ENCODE measurements at places on chromosomes 3 and 15.

DNA sequence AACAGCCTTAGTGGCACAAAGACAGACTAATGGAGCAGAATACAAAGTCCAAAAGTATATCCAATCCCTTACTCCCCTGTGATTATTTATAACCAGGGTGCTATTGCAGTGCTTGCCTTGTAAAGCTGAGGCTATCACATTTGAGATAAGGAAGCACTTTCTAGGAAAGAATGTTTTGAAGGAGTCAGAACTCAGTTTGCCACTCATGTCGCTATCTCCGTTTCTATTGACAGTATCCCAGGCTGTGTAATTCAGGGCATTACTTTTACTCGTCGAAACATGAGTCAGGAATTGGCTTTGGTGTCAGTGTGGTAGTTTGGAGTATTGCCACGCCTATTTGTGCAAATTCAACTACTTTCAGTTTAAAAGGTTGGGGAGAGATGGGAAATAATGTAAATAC lies 78.4 kb downstream of the FBXL2 start:
- DNase-seq = no peak

DNA sequence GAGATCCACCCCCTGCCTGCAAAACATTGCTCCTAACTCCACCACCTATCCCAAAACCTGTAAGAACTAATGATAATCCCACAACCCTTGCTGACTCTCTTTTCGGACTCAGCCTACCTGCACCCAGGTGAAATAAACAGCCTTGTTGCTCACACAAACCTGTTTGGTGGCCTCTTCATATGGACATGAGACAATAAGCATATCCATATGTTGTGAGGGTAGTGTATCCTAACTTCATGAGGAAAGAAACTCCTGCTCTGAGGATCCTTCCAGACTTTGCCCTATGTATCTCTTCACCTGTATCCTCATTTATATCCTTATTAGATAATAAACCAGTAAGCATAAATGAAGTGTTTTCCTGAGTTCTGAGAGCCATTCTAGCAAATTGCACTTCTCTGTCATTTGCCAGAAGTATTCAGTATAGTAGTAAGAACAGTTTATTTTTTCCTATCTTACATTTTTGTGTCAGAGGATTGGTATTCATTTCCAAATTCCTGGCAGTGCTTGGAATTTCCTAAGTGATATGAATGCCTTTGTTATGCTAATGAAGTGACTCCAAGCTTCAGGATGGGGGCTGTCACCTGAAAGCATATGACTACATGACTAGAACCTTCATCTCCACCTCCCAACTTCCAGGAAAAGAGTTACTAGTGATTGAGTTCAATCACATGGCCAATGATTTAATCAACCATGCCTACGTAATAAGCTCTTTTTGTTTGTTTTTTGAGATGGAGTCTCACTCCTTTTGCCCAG lies 30.2 kb downstream of the TTBK2 start:
- DNase-seq = no peak

- DNase-seq = peak; percentile 59
These were observed 300.3 kb upstream of the CBLB start for GRCh38 chr3:106168962-106169750.

GRCh38 chr3:119492128-119492527 lies 6.2 kb upstream of the TIMMDC1 start:
- no peak for DNase-seq

DNA sequence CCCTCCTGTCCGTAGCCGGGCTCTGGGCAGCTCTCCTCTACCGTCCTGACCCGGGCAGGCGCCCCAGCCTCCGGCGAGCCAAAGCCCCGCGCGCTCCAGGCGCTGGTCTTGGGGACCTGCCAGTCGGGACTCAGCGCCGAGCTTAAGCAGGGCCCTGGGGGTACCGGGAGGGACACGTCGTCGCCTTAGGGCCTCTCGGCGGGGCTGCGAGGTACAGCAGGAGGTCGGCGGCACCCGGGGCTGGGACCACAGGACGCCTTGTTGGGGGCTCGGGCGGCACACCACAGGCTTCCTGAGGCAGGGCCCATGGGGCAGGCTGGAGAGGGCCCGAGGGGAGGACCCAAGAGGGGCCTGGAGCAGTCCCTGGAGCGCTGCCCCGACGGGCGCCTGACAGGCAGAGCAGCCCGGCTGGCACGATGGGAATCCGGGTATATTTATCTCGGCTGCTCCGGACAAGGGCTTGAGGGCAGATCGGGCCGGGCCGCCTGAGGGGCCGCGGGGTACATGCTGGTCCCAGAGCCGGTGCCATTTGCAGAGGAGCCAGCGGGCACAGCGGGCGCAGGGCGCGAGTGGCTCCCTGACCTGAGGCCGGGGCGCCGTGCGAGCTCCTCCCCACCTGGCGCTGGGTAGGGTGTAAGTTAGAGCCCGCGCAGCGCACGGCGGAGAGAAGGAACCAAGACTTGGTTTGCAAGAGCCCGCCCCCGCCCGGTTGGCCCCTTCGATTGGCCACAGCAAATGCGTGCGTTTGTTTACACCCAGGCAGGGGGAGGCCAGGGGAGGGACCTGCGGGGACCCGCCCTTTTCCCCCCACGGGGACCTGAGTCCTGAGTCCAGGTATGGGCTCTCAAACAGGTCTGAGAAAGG lies 574 bp downstream of the SLC38A3 start:
- peak; percentile 28 for DNase-seq

GRCh38 chr3:185030399-185030798 lies 122.5 kb downstream of the C3orf70 start:
- no peak for DNase-seq

- no peak for DNase-seq
These were observed 82.0 kb upstream of the TBL1XR1 start for GRCh38 chr3:177279118-177279815.

GRCh38 chr3:93973131-93974126 lies at the start of gene PROS1:
Gene PROS1 (minus strand): TSS chr3:93973896. CDS start chr3:93973749, 147 bp downstream.
- DNase-seq = peak; percentile 17

GRCh38 chr15:65413051-65413759 lies 9.5 kb downstream of the IGDCC4 start:
- DNase-seq = no peak
